Breast epithelium (tissue), 4 donors: ENCODE measurements at places on chromosomes 4 and X. TPM values are rescaled to one million over a fixed set of nuclear protein-coding genes. Genes with fewer than 3 reads are reported as not detected.

- DNase-seq: no peak
Measured at GRCh38 chr4:87669373-87669772, 19.3 kb downstream of the DMP1 start.

DNA sequence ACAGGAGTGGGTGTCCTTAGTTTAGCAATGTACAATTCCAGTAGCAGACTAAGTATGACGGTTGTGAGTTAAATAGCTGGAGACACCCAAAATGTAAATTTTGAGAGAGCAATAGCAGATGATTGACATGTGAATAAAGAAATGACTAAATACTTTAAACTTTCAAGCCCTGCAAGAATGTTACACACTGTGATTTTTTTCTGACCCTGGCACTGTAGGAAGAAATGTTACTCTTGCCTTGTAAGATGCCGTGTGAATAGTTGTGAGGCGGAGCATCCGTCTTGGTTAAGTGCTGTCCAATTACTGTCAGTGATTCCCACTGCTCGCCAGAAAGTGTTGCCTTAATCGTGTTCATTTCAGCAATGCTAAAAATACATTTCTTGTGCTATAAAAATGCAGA lies 1248.1 kb downstream of the RAPGEF2 start:
- DNase-seq: no peak

DNA sequence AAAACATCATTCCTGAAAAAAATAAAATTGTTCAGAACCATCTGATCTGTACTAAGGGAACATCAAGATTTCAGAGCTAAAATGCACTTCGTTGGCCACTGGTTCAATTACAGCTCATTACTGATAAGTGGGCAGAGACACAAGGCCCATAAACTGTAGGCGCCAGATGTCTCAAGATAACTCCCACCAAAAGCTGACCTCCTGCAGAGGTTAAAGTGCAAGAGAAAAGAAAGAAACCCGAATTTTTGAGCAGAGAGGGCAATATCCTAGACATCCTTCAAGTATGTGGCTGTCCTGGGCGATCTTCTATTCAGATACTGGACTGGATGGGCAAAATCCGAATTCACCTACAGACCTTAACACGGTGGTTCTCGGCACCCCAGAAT lies 660 bp downstream of the GEMIN8 start:
- DNase-seq: no peak

RAI2 gene
- 38.9 TPM for total RNA-seq

GRCh38 chr4:147826288-147826646 lies 94.4 kb downstream of the ARHGAP10 start:
- no peak for DNase-seq

SMIM31 gene
- not detected for total RNA-seq

- no peak for DNase-seq
Measured at GRCh38 chrX:71640002-71640401, 21.7 kb upstream of the CXCR3 start.

DNA sequence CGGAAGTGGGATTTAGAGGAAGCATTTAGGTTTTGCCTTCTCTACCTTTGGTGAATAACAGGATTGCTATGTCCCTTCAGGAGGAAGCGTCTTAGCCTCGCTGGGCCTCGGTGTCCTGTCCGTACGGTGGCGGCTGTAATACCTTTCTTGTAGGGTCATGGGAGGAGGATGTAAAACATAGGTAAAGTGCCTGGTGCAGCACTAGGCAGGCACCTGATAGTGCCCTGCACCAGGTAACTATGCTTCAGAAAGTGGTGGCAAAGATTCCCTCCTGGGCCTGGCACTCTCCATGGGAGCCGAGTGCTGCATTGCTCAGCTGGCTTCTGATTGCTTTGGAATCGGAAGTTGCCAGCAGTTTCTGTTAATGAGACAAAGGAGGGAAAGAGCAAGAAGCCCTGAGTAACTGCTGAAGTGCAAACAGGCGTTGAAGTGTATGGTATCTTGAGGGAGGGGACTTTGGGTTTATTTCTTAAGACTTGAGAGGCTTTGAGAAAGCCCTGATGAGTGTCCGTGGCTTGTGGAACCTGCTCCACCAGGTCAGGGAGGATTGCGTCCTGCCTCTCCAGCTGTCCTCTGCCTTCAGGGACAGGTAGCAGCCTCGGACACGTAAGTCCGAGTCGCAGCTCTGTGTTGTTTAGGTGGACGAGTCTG lies 45.8 kb downstream of the TBC1D14 start:
- peak; percentile 76 for DNase-seq

MRPL1 gene
- total RNA-seq: 21.0 TPM

DNA sequence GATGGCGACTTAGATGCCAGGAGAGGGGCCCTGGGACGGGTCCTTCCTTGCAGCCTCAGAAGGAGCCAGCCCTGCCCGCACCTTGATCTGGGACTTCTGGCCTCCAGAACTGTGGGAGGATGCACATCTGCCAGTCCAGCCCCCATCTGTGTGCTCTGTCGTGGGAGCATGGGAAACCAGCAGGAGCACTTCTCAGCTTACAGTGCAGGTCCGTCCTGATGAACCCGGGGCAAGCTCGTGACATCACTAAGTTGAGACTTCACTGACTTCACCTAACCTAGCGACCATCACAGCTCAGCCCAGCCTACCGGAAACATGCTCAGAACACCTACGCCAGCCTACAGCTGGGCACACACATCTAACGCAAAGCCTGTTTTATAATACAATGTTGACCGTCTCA lies 38.1 kb downstream of the ABLIM2 start:
- no peak for DNase-seq

GRCh38 chr4:114921191-114921590 lies 192.2 kb downstream of the NDST4 start:
- DNase-seq: no peak

SUPT20HL2 gene
- not detected for total RNA-seq

DNA sequence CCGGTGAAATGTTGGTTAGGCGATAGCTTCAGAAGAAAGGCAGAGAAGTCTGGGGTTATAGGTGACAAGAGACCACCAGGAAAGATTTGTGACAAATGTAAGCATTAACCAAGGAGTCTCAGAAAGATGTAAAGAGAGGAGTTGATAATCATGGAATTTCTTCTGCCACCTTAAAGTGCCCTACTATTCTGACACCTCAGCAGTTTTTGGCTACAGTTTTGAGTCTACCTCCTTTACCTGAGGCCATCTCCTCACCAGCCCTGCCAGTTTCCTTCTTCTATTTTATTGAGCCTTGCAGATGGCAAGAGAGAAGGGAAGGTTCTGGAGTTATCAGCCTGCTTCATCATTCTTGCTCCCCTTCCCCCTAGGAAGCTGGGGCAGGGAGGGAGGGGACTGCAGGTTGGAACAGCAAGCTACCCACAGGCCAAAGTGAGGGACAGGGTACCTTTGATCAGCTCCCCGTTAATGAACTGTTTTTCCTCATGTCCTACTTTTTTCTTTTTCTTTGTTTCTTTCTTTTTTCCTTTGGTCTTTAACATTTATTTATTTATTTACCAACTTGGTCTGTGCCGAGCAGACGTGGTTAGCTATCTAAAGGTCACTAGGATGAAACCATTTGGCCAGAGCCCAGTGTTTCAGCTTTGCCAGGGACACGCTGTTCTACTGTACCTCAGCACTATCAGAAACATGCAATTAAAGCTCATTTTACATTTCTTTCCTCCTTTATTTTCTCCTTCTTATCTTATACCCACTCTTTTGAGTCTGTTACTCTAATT lies 438.7 kb upstream of the AR start:
- no peak for DNase-seq

- no peak for DNase-seq
Measured at GRCh38 chr4:158785718-158786117, 16.9 kb downstream of the FNIP2 start.

ARSJ gene
- 10.7 TPM for total RNA-seq

PPP4R3C gene
- total RNA-seq: not detected

FOXR2 gene
- total RNA-seq: not detected

- DNase-seq: no peak
Measured at GRCh38 chrX:57929373-57929772, 19.1 kb upstream of the ZXDA start.

TNIP3 gene
- 0.73 TPM for total RNA-seq

NDNF gene
- total RNA-seq: 2.2 TPM

DNA sequence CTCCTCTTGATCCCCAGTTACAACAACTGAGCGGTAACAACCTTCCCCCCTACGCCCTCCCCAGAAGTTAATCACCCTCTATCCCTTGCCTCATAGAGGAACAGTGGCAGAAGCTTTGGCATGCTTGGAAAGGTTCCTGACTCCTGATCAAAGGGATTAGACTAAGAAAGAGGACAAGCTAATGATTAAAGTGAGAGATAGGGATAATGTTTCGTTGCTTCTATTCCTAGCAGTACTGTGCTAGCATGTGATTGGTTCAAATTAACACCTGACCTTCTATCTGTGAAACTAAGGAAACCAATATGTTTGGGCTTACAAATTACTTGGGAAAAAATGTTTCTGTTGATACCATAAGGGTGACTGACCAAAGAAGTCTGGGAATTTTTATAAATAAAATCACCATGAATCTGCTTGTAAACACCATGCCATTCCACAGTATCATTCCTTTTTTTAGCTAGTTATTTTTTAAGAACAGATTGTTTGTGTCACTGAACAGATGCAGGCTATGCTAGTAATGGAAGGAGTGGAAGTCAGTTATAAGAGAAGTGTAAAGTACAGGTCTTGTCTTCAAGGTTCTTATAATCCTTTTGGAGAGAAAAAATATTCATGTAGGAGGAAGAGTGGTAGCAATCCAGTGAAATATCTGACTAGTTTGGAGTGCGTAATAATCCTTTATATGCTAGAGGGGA lies 11.3 kb upstream of the ATP1B4 start:
- no peak for DNase-seq

FGF2 gene
- 21.6 TPM for total RNA-seq

C4orf36 gene
- 6.6 TPM for total RNA-seq

GIMD1 gene
- total RNA-seq: not detected

GRCh38 chr4:94649381-94650133 lies 108.2 kb upstream of the BMPR1B start:
- DNase-seq: no peak

SPANXB1 gene
- total RNA-seq: not detected

- DNase-seq: no peak
Measured at GRCh38 chr4:158870282-158870625, 101.4 kb downstream of the FNIP2 start.

DNA sequence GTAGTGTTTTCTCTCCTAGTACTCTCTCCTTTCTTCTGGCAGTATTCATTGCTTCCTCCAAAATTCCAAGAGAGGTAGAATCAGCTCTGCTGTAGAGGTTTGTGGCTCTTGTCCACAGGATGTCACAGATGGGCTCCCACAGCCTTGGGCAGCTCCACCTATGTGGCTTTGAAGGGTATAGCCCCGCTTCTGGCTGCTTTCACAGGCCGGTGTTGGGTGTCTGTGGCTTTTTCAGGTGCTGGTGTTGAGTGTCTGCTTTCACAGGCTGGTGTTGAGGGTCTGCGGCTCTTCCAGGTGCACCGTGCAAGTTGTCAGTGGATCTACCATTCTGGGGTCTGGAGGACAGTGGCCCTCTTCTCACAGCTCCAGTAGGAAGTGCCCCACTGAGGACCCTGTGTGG lies 7.9 kb upstream of the AADAT start:
- DNase-seq: no peak
